ENCODE measurements at places on chromosomes 1 and 21.

- no peak for DNase-seq
Observed at GRCh38 chr1:6462412-6463119, 3.4 kb downstream of the TNFRSF25 start.

GRCh38 chr1:89723863-89724262 is 90.9 kb downstream of the LRRC8C start:
- DNase-seq = no peak

- DNase-seq = no peak
Observed at GRCh38 chr1:41582004-41582325, 97.5 kb upstream of the EDN2 start.

DNA sequence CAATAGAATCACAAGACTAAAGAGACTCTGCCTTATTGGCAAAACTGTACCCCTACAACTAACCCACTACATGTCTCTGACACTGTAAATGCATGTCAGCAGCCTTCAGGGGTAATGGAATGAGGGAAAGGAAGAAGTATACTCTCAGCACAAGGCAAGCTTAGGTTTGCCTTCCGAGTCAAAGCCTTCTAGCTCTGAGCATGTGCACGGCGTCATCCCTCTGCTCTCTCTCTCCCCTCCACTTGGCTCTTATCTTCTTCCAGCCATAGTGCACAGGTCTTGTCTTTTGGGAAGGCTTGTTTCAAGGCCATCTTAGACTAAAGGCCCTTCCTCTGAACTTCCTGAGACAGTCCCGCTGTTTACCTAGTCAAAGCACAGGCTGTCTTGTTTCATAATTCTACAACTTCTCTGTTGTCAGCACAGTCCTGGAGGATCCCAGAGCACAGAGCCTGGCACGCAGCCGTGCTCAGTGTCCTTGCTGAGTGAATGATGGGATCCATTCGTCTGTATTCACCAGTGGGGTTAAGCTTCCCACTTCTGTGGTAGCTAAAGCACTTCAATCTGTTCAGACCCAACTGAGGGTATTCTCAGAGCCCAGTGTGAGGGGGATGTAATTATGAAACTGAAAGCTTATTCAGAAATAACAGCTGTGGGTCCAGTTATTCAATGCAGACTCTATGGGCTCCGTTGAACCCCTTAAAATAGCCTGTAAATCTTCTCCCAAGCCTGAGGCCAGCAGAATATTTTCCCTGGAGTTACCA is 166.5 kb upstream of the PLD5 start:
- DNase-seq = no peak

DNA sequence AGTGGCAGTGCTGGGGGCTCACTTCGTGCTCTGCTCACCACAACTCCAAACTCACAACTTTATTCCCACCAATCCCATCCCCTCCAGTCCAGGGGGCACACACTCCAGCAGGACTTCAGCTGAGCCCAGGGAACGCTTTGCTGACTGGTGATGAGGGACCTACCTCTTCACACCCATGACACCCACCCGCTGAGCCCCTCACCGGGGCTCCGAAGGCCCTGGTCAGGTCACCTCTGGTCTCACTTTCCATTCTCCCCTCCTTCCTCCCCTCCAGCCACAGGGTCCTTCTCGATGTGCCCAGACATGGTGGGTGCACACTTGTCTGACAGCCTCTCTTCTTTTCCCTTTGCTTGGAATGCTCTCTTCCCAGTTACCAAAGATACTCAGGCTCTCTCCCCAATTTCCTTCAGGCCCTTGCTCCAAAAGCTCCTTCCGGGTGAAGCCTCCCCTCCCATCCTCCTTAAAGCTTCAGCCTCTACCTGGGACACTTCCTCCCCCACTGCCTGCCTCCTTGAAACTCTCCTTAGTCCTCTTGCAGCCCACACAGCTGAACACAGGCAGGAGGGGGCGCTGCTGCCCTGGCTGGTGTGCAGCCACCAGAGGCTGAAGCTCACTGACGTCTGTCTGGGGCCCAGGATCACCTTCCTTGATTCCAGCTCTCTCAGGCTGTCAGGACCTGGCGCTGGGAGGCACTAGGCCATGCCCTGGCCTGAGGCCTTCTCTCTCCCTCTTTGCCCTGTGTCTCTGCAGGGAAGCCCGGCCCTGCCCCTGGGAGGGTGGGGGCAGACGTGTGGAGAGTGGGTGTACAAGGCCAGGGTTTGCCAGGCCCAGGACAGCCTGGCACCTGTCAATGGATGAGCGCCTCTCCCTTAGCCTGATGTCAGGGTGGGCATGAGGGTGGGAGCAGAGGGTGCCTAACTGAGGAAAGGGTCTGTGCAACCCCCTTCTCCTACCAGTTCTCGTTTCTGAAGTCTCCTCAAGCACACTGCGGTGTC is 1.6 kb downstream of the KCNE1 start:
- peak; percentile 39 for DNase-seq

GRCh38 chr21:41199123-41199522 is 31.2 kb downstream of the BACE2 start:
- no peak for DNase-seq

All from mammary epithelial cell (primary cell).